ENCODE measurements at places on chromosomes 5 and 9.

- DNase-seq = no peak
Observed at GRCh38 chr5:146232223-146232622, 28.8 kb downstream of the RBM27 start.

GRCh38 chr9:137674307-137674975 is 55.6 kb downstream of the EHMT1 start:
- no peak for DNase-seq

- DNase-seq = no peak
Observed at GRCh38 chr5:181092428-181092827, 38.5 kb downstream of the OR2V1 start.

GRCh38 chr9:130895038-130895437 is 1.6 kb downstream of the QRFP start:
- no peak for DNase-seq

Data from stimulated activated CD4-positive, alpha-beta T cell treated with anti-CD3 and anti-CD28 coated beads, Interleukin-1b, Interleukin-23, amount 100 ng/mL, for 24 hours (primary cell).